ENCODE measurements at places on chromosomes 16 and 17.

- DNase-seq: no peak
Measured at GRCh38 chr16:7339700-7340099, 7.1 kb downstream of the RBFOX1 start.

DNA sequence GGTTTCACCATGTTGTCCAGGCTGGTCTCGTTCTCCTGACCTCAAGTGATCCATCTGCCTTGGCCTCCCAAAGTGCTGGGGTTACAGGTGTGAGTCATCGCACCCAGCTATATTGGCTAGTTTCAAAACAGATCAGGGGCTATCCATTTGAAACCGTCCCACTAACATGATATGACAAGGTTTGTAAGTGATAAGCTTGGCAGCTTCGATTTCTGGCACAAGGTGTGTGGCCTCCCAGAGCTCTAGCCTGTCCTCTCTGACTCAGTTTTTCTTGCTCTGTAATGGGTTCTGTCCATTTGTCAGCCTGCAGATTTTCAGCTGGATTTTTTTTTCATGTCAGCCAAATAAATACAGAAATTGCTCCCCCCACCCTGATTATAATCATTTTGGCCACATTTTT is 31.8 kb upstream of the TENT4B start:
- DNase-seq: peak; percentile 26

DNA sequence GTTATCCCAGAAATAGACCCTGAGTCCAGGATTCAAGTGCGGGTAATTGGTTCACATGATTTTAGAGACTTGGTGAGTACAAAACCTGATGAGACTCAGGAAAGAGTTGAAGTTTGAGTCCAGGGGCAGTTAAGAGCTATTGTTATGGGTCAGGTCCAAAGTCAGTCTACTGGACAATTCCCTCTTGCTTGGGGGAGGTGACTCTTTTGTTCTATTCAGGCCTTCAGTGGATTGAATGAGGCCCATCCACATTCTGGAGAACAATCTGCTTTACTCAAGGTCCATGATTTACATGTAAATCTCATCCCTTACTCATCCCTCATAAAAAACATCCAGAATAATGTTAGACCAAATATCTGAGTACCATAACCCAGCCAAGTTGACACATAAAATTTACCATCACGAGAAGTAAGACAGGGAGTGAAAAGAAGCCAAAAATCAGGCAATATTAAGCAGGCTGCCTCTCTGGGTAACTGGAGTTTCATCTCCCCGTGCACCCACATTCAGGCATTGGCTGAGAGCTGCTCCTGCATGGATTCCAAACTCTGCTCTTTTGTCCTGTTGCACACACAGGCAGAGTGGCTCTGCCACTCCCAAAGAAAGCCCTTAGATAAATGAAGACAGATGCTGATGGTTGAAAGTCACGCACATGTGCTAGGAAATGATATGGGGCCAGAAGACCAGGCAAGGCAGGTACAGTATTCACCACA is 156.0 kb upstream of the SALL1 start:
- no peak for DNase-seq

- no peak for DNase-seq
Measured at GRCh38 chr17:45296003-45296832, 20.6 kb downstream of the MAP3K14 start.

- DNase-seq: no peak
Measured at GRCh38 chr17:16934133-16934795, 37.7 kb downstream of the TNFRSF13B start.

GRCh38 chr17:77884967-77885641 is 73.4 kb upstream of the TNRC6C start:
- no peak for DNase-seq

DNA sequence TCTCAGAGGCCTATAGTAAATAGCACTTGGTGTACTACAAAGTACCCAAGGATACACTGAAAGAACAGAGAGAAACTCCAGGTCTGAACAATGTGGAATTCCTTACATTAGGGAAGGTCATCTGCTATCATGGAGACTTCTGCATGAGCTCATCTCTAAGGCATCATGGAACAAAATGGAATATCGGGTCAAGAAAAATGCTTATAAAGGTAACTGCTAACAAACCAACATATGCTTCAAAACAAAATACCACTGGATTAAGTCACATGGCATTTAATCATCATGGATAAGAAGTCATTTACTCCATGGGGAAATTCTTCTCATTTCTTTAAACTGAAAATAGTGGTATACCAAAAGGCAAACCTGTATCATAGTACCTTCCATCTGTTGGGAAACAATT is 34.2 kb downstream of the TXNDC11 start:
- DNase-seq: no peak

- DNase-seq: no peak
Measured at GRCh38 chr17:4537451-4538235, 17.5 kb downstream of the MYBBP1A start.

GRCh38 chr17:75240394-75241142 is 20.8 kb downstream of the GGA3 start:
- DNase-seq: peak; percentile 78

DNA sequence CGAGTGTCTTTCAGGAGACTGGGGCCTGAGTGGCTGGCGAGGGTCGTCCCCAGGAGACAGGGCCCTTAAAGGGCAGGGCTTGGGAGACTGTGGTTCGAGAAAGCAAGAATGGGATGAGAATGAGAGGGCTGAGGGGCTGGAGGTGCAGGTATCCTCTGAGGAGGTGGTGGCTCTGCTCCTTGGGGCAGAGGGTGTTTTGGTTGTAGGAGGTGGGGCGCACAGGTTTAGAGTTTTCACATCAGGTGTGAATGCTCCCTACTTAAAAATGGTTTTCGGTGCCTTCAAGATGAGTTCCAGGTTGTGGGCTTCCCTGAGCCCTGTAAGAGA is 430 bp downstream of the BCAS3 start:
- no peak for DNase-seq

GRCh38 chr16:88369447-88370008 is 13.2 kb upstream of the ZNF469 start:
- no peak for DNase-seq
